ENCODE measurements at places on chromosomes 1 and 21. TPM values are rescaled to one million over a fixed set of nuclear protein-coding genes. Genes with fewer than 3 reads are reported as not detected.

The SLC2A5 gene
- 2.1 TPM for total RNA-seq

The F11R gene
- 9.0 TPM for total RNA-seq

The S100B gene
- 3.3 TPM for total RNA-seq

The LINGO4 gene
- total RNA-seq = 0.37 TPM

The OR2W3 gene
- not detected for total RNA-seq

The MMP23B gene
- 57.8 TPM for total RNA-seq

The SPATA46 gene
- not detected for total RNA-seq

GRCh38 chr1:53580009-53580400, 120.8 kb downstream of the DMRTB1 start:
- no peaks in the 10 kb centered on the region for H3K27me3 ChIP-seq
- H3K4me1 ChIP-seq = no peaks in the 10 kb centered on the region
- H3K27ac ChIP-seq = no peak overlapping the region

DNA sequence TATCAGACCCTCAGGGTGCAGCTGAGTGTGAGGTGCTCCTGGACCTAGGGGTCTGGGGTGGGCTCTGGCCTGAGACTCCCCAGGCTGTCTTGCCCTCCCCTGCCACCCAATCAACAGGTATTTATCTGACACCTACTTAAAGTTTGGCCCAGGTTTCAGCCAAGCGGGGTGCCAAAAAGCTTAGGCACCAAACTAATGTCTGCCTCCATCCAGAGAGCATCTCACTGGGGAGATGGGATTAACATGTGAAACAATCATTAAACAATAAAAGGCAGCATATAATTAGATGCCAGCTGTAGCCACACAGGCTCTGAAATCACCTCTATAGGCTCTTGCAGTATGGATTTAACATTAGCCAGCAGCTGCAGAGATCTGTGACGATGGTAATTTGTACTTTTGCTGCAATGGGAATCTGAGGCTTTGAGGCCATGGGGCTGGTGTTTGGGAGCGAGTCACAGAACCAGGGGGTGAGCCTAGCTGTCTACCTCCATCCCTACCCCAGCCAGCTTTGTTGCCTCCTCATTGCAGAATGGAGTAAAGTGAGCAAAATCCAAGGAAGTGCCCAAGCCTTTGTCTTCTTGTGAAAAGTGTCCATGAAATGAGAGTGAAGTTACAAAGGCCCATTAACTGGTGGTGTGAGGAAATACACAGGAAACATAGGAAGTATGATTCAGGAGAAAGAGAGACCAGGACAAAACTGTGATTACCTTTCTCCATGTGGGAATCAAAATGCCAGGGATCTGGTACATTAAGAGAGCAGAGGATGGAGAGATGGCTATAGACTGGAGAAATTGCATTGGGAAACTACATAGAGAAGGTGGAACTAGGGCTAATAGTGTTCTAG, 36.1 kb downstream of the EIF2D start:
- no peaks in the 10 kb centered on the region for H3K27me3 ChIP-seq
- H3K36me3 ChIP-seq = no peaks in the 10 kb centered on the region
- no peak for DNase-seq
- no peak overlapping the region for H3K27ac ChIP-seq

DNA sequence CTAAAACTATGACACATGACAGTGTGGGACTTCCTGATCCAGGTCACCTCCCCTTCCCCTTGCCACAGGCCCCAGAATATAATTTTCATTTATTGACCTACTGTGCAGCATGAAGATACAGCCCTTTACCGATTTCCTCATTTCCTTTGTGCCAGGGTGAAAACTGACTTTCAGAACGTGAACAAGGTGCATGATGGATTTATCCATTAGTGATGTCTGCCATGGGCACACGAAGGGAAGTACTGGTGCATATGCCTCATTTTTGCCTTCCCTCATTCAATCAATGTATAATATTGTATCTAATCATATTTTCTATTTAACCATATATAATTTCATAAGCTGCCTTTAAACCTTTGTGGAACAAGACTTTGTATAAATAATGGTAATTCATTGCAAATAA, 144.4 kb upstream of the WNT4 start:
- H3K27me3 ChIP-seq = no peaks in the 10 kb centered on the region
- DNase-seq = no peak
- H3K4me1 ChIP-seq = no peaks in the 10 kb centered on the region
- no peak overlapping the region for H3K4me3 ChIP-seq

GRCh38 chr1:47927165-47927564, 70.0 kb downstream of the TRABD2B start:
- no peak overlapping the region for H3K4me3 ChIP-seq
- no peaks in the 10 kb centered on the region for H3K27me3 ChIP-seq
- no peak overlapping the region for H3K27ac ChIP-seq
- no peaks in the 10 kb centered on the region for H3K36me3 ChIP-seq

DNA sequence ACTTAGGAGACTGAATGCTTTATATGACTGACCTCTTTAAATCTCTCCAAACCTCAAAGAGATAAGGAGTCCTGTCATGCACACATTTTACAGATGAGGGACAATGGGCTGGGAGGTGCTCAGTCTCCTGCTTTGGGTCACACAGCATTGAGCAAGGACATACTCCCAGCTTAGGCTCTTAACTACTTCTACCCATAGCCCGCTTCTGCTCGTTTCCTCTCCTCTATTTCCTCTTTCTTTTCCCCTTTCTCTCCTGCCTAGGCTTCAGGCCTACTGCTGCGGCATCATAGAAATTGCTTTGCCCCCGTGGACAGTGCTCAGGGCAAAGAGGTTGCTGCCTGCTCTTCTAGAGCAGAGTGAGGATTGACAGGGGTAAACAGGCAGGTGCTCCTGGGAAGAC, 12.4 kb upstream of the ZNF691 start:
- no peak overlapping the region for H3K27ac ChIP-seq
- H3K36me3 ChIP-seq = peaks cover 9% of the 10 kb centered on the region
- H3K4me3 ChIP-seq = no peak overlapping the region
- H3K27me3 ChIP-seq = no peaks in the 10 kb centered on the region
- no peak for DNase-seq

GRCh38 chr1:220680085-220680687, 10.0 kb upstream of the C1orf115 start:
- H3K27me3 ChIP-seq = no peaks in the 10 kb centered on the region
- no peak overlapping the region for H3K27ac ChIP-seq
- DNase-seq = no peak
- H3K4me3 ChIP-seq = no peak overlapping the region
- H3K36me3 ChIP-seq = no peaks in the 10 kb centered on the region
- H3K4me1 ChIP-seq = no peaks in the 10 kb centered on the region

DNA sequence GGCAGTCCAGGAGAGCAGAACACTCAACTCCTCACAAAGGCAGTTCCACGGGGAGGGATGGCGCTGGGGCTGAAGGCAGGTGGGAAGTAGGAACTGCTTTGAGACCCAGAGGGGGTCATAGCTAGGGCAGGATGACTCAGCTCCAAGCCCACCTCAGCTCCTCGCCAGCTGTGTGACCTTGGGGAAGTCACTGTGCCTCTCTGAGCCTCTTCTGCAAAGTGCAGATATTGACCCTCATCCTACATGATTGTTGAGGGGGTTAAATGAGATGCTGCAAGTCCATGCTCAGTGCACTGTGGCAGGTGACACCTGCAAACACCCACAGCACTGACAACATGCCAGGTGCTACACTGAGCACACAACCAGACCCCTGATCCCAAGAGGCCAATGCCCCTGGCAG, 93.2 kb downstream of the LACTBL1 start:
- no peak overlapping the region for H3K4me3 ChIP-seq
- H3K27me3 ChIP-seq = no peaks in the 10 kb centered on the region
- no peaks in the 10 kb centered on the region for H3K36me3 ChIP-seq
- H3K27ac ChIP-seq = no peak overlapping the region
- DNase-seq = no peak
- no peaks in the 10 kb centered on the region for H3K4me1 ChIP-seq

DNA sequence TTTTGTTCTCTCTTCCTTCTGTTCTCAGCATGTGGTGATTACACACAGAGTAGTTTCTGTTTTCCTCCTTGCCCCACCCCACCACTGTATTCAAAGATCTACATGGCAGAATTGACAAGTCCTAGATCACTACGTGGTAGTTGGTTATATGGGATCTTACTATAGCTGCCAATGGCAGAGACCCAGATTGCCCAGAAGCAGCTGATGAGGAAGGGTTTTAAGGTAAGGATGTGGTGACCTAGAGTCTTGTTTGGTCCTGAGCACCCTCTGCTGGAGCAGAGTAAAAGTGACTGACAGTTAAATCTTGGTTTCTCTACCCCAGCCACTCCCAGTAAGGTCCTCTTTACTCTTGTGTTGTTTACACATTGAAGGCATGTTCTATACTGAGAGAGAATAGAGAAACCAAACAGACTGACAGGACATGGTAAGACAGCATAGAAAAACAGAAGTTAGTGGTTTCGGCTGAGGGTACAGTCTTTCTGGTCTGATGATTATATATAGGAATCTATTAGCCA, 22.8 kb upstream of the STRIP1 start:
- H3K27me3 ChIP-seq = no peaks in the 10 kb centered on the region
- peaks cover 82% of the 10 kb centered on the region for H3K36me3 ChIP-seq
- DNase-seq = no peak

DNA sequence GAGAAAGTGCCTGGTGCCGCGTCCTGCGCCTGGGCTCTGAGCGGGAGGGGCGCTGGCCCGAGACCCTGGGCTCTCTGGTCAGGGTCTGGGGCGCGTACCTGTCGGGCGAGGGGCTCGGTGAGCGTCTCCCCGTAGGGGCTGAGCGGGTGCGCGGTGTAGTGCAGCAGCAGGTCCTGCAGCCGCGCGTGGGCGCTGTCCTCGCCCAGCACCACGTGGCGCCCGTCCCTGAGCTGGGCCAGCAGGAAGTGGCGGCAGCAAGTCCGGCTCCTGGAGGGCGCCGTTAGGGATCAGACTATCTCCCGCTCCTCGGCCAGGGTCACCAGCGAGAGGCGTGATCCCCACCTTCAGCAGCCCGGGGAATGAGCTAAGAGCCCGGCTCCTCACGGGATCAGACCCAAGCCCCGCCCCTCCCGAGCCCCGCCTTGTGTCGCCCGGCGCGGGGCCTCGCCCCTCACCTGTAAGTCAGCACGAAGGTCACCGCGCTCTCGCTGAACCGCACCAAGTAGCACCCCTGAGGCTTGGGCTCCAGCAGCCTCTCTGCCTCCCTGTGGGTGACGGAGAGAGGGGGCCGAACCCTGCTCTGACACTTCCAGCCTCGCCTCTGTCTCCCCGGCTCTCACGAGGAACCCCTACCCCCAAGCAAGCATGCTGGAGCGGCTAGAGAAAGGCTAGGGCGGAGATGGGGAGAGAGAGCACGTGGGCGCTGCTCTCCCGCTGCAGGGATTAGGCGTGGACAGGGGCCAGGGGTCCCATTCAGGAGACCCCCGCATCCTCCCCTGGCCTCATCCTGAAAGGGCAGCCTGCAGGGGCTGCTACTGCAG, 2.7 kb downstream of the SH2D2A start:
- no peak overlapping the region for H3K27ac ChIP-seq
- no peaks in the 10 kb centered on the region for H3K27me3 ChIP-seq
- peak; percentile 63 for DNase-seq

DNA sequence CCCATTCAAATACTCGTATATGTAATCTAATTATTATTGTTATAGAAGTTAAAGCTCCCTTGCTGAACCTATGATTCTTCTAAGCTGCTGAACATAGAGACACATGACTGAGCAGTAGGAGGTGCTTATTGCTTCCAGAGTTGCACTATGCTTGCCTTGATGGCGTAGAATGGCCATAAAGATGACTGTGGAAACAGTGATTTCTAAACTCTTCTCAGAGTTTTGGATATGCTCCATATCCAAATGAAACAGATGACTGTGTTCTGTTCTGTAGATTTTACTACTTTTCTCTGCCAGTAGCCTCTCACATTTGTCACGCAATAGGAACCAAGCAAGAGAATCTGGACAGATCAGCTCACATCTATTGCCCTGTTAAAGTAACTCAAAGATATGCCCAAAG, 88.1 kb upstream of the CACYBP start:
- H3K36me3 ChIP-seq = no peaks in the 10 kb centered on the region
- H3K4me1 ChIP-seq = no peaks in the 10 kb centered on the region
- H3K4me3 ChIP-seq = no peak overlapping the region
- H3K27ac ChIP-seq = no peak overlapping the region
- no peaks in the 10 kb centered on the region for H3K27me3 ChIP-seq

DNA sequence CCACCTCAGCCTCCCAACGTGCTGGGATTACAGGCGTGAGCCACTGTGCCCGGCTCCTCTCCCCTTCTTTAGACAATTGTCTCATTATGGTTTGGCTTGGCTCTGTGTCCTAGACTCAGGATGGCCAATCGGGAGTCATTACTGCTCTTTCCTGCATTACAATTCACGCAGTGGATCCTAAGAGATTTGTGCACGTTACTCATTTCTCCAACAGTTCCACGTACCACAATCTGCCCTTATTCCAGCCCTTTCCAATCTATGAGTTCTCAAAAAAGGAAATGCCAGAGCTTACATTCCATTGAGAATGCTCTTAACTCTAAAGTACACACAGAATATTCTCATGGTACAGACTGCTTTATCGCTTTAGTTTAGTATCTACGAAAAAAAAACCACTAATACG, 357.0 kb downstream of the GPATCH2 start:
- no peaks in the 10 kb centered on the region for H3K4me1 ChIP-seq
- no peak for DNase-seq
- H3K36me3 ChIP-seq = no peaks in the 10 kb centered on the region
- no peak overlapping the region for H3K27ac ChIP-seq
- no peak overlapping the region for H3K4me3 ChIP-seq

DNA sequence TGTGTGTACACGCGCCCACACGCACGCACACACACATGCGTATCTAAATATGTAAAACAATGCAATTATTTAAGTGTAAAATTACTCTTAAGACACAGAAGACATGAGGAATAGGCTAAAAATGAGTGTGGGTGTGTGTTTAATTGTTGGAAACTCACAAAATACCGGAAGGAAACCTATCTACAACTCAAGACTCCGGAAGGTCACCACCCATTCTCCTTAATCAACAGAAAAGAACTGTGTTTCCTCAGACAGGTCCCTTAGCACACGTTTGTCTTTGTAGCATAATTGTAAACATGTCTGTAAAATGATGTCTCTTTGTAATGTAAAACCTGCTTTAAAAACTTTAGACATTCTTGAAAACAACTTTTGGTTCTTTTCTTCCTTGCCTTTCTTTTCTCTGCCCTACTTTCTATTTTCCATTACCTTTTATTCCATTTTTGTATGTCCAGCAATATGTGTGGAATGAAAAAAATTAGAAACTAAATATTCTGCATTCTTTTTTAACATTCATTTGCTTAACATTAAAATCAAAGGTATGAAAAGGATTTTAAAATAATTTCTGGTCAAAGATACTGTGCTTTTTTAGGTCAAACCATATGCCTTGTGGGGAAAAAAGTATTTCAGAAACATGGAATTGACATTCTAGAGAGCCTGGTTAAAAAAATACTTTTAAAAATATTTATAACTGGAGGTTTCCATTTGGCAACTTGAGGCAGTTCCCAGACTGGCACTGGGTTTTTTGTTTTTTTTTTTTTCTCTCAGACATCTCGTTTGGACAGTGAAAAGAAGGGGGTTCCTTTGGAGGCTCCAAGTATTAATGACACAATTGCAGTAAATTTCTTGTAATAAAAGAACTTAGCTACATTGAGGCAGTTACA, 46.2 kb downstream of the ATP5PF start:
- peaks cover 20% of the 10 kb centered on the region for H3K36me3 ChIP-seq
- no peak for DNase-seq
- peaks cover 42% of the 10 kb centered on the region for H3K4me1 ChIP-seq

All from heart left ventricle (tissue), 16 donors.